Left hindlimb (tissue), 1 donor: ENCODE measurements at places on chromosomes 7 and 10.

DNA sequence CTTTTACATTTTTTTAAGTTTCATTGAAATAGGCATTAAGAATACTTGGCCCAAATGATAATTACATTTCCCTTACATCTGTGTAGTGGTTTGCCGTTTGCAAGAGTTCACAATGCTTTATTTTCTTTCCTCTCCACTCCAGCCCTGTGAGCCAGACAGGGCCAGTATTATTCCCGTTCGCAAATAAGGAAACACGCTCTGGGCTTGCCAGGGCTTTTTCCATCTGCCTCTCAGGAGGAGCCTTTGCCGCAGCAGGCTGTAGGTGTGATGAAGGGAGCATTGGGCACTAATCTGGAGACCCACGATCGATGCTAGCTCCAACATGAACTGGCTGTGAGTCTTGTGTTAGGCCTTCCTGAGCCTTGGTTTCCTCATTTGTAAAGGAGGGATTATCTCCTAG, 154.4 kb downstream of the GALNT17 start:
- DNase-seq, result peak; percentile 73

DNA sequence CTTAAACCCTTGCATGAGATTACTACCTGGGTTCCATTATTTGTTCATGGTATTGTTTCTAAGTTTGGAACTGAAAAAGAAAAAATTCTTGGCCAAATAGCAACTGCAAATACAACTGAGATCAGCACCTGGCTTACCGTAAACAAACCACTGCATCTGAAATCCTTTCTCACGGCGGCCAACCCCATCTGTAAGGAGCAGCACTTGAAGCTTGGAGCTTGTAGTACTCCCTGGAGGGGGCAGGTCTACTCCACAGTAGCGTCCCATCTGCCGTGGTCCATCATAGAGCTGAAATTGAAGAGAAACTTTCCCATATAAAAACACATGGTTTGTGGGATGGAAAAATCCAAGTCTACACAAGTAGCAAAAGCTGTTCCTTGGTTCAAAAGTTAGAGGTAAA, 109.9 kb downstream of the CUBN start:
- DNase-seq, result no peak

- DNase-seq, result no peak
These were observed 154.1 kb downstream of the C10orf105 start for GRCh38 chr10:71565284-71566000.

DNA sequence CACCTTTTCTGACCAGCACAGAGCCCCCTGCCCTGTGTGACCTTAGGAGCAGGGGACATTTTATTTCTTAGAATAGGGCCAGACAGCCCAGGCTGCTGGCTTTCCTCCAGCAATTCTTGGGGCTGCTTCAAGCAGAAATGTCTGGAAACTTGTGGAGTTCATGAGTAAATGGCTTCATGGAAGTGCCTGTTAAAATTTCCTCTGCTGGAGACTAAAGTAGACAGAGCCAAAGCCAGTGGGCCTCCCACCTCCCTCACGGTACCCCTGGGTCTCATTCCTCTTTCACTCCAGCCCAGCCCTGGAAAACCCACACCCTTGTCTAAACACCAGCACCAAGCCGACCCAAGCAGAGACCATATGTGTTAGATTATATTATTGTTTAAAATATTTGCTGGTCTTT, 505.5 kb upstream of the ZMIZ1 start:
- peak; percentile 84 for DNase-seq

- no peak for DNase-seq
These were observed 46.5 kb upstream of the GLI3 start for GRCh38 chr7:42283553-42283952.
